Right lobe of liver (tissue), 6 donors: ENCODE measurements at places on chromosomes 6 and 20. TPM values are rescaled to one million over a fixed set of nuclear protein-coding genes. Genes with fewer than 3 reads are reported as not detected.

DNA sequence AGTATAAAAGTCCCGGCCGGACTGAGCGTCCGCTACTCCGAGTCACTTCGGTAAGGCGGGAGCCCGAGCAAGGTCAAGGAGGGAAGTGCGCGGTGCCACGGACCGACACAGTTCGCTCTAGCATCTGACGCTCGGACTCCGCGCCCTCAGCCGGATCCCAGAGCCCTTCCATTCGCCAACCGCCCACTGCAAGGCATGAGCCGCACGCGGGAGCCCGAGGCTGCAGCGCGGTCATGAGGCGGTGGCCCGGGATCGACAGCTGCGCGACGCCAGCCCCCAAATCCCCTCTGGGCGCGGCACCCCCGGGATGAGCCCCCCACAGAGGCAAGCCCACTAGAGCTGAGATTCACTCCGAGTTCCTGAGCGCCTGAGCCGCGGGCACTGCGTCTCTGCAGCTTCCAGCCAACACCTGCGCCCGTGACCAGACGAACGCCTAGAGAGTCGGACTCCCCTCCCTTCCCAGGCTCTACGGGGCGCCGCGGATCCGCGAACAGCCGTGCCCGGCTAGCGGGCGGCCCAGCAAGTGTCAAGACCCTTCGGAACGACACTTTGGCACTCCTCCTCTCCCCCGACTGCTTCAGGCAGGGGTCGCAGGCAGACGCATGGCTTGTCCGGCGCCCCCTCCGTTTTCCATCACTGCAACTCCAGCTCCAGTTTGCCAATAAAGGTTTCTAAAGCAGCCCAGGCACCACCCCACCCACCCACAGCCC is 725 bp upstream of the ISM1 start:
- H3K4me3 ChIP-seq, result peak overlapping the region; percentile 48
- peak; percentile 82 for DNase-seq
- H3K27me3 ChIP-seq, result no peaks in the 10 kb centered on the region
- H3K4me1 ChIP-seq, result no peaks in the 10 kb centered on the region
- H3K36me3 ChIP-seq, result no peaks in the 10 kb centered on the region
- peak overlapping the region; percentile 44 for H3K27ac ChIP-seq

- H3K27ac ChIP-seq, result no peak overlapping the region
- peaks cover 32% of the 10 kb centered on the region for H3K36me3 ChIP-seq
- DNase-seq, result peak; percentile 75
Measured at GRCh38 chr20:31560094-31560745, 44.9 kb upstream of the ID1 start.

DNA sequence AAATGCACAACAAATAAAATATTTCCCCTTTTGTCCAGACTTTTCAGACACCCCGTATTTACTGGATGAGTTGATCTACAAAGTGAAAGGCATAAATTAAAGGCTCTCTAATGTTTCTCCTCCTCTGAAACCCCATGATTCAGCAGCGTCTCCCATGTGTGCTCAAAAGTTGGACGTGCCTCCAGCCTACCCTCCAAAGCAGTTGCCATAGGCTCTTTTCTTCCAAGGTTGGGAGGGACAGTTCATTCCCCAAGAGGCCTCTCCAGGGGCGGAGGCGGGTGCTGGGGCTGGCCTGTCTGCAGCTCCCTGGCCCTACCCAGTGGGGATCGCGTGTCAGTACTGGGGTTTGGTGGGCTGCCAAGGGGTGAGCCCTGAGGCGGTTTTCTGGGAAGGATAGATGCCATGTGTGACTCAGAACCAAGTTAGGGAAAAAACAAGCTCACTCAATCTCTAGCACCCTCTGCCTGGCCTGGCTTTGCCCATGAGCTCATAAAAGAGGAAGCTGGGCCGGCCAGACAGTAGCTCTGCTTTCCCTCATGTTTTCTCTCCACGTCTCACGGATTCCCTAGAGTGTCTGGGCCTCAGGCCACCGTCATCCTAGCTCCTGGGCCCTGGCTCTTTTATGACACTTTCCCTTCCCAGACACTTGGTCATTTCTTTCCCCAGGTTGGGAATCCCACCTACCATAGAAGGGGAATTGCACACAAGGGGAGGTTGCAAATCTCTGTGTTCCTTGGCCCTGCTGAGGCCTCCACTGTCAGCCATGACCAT is 8.0 kb upstream of the IER3 start:
- H3K4me3 ChIP-seq, result no peak overlapping the region
- H3K4me1 ChIP-seq, result peaks cover 2% of the 10 kb centered on the region
- H3K27ac ChIP-seq, result peak overlapping the region; percentile 15
- peak; percentile 59 for DNase-seq
- no peaks in the 10 kb centered on the region for H3K36me3 ChIP-seq

DNA sequence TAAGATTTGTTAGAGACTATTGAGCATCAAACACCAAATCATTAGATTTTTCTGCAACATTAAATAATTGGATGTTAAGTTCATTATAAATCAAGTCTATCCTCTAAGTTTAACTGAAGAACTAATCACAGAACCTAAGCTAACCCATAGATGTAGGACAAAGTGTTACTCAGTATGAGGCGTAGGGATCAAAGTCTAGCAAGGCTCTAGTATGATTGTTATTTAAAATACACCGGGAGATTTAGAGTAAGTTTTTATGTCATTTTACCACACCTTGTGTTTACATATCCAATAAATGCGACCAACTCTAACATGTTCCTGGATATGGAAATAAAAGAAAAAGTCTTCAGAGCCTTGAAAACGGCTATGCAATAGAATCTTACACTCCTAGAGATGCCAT is 2.6 kb downstream of the ADGB start:
- H3K36me3 ChIP-seq, result no peaks in the 10 kb centered on the region
- H3K27ac ChIP-seq, result no peak overlapping the region
- no peaks in the 10 kb centered on the region for H3K27me3 ChIP-seq
- no peak for DNase-seq

DNA sequence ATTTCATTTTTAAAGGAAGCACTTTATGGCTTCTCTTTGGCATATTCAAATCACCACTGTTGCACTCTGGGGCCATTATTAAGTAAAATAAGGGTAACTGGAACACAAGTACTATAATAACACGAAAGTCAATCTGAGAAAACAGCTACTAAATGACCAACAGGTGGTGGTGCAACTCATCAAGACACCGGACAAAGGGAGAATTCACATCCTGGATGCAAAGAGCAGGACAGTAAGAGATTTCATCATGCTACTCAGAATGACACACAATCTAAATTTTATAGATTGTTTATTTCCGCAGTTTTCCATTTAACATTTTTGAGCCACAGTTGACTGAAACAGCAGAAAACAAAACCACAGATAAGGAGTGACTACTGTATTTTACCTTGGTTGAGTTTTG is 27.6 kb upstream of the LY86 start:
- H3K36me3 ChIP-seq, result no peaks in the 10 kb centered on the region
- H3K27ac ChIP-seq, result no peak overlapping the region
- no peaks in the 10 kb centered on the region for H3K4me1 ChIP-seq
- no peak overlapping the region for H3K4me3 ChIP-seq
- no peaks in the 10 kb centered on the region for H3K27me3 ChIP-seq

Gene ARMC2
- 0.99 TPM for total RNA-seq

- H3K27ac ChIP-seq, result no peak overlapping the region
- H3K36me3 ChIP-seq, result no peaks in the 10 kb centered on the region
- no peaks in the 10 kb centered on the region for H3K27me3 ChIP-seq
Measured at GRCh38 chr6:161199850-161200249, 74.0 kb downstream of the AGPAT4 start.

- DNase-seq, result no peak
- H3K27me3 ChIP-seq, result no peaks in the 10 kb centered on the region
- no peak overlapping the region for H3K27ac ChIP-seq
- H3K36me3 ChIP-seq, result no peaks in the 10 kb centered on the region
- H3K4me3 ChIP-seq, result no peak overlapping the region
- peaks cover 8% of the 10 kb centered on the region for H3K4me1 ChIP-seq
Measured at GRCh38 chr6:107658920-107659865, 164.9 kb downstream of the SCML4 start.

Gene ADNP
- total RNA-seq, result 23.9 TPM

DNA sequence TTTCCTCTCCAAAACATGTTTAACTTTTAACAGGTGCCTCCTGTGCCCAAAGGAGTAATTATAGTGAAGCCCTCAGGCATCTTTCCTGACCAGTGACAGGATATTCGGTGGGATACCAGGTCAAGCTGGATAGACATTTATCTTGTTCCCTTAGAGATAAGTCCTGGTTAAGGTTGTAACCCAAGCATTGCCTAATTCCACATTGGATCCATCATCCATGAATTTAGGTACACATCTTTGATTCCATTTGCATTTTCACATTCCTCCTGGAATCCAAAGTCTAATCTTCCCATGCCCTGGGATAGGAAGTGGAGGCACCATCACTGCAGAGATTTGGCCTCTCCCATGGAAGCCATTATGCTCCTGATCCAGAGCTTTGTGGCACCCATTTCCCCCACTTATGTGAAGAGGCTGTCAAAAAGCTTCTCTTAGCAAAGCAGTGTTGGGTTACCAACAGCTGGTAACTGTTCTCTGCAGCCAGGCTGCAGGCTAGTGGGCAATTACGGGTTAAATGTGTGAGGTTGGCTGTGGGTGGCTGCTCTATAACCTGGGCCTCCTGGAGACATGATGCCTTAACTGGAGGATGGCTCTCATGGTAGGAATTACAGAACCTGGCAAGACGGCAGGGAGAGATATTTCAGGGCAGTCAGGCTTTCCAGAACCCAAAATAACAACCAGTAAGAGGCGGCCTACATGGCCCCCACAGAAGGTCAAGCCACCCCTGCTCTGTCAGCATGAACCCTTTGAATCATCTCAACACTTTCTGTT is 96.9 kb upstream of the VGLL2 start:
- no peaks in the 10 kb centered on the region for H3K27me3 ChIP-seq
- DNase-seq, result no peak
- H3K36me3 ChIP-seq, result no peaks in the 10 kb centered on the region

Gene FAM217A
- total RNA-seq, result not detected

Gene RNF146
- total RNA-seq, result 17.7 TPM

GRCh38 chr20:2693286-2694007 is 867 bp downstream of the EBF4 start:
- H3K27ac ChIP-seq, result no peak overlapping the region
- no peaks in the 10 kb centered on the region for H3K4me1 ChIP-seq
- H3K36me3 ChIP-seq, result no peaks in the 10 kb centered on the region

Gene RPS21
- total RNA-seq, result 420 TPM

Gene TRDN
- 0.06 TPM for total RNA-seq

DNA sequence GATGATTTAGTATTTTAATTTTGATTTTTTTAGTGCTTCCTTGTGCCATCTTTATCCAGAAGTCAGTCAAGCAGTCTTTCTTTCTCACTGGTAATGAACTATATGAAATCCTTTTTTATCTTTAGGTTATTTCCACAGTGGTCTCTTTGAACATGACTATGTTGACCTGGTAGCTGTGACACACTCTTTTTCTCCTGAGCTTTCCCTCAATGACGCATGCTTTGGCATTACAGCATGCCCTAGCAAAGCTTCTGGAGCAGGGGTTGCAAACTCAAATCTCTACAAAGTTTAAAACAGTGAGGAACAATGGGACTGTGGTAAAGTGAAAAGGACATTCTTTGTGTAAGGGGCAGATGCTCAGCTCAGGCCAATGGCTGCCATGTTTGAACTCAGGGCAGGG is 4.5 kb upstream of the PLAGL1 start:
- H3K4me1 ChIP-seq, result no peaks in the 10 kb centered on the region
- no peaks in the 10 kb centered on the region for H3K27me3 ChIP-seq
- no peak overlapping the region for H3K4me3 ChIP-seq
- H3K36me3 ChIP-seq, result no peaks in the 10 kb centered on the region
- H3K27ac ChIP-seq, result no peak overlapping the region

GRCh38 chr6:107618672-107619071 is 128.8 kb downstream of the SOBP start:
- H3K4me3 ChIP-seq, result no peak overlapping the region
- no peaks in the 10 kb centered on the region for H3K27me3 ChIP-seq
- no peaks in the 10 kb centered on the region for H3K36me3 ChIP-seq
- DNase-seq, result no peak
- no peaks in the 10 kb centered on the region for H3K4me1 ChIP-seq

Gene CDSN
- total RNA-seq, result not detected

- H3K27me3 ChIP-seq, result no peaks in the 10 kb centered on the region
- no peak overlapping the region for H3K27ac ChIP-seq
- peaks cover 7% of the 10 kb centered on the region for H3K4me1 ChIP-seq
- H3K36me3 ChIP-seq, result no peaks in the 10 kb centered on the region
- H3K4me3 ChIP-seq, result no peak overlapping the region
- DNase-seq, result no peak
Measured at GRCh38 chr6:3630258-3630835, 121.2 kb downstream of the PXDC1 start.

- peaks cover 8% of the 10 kb centered on the region for H3K4me1 ChIP-seq
- no peak for DNase-seq
- H3K4me3 ChIP-seq, result no peak overlapping the region
- no peaks in the 10 kb centered on the region for H3K27me3 ChIP-seq
Measured at GRCh38 chr6:18327626-18328025, 59.5 kb upstream of the RNF144B start.

GRCh38 chr20:60104993-60105803 is 147.0 kb downstream of the CDH26 start:
- no peaks in the 10 kb centered on the region for H3K4me1 ChIP-seq

DNA sequence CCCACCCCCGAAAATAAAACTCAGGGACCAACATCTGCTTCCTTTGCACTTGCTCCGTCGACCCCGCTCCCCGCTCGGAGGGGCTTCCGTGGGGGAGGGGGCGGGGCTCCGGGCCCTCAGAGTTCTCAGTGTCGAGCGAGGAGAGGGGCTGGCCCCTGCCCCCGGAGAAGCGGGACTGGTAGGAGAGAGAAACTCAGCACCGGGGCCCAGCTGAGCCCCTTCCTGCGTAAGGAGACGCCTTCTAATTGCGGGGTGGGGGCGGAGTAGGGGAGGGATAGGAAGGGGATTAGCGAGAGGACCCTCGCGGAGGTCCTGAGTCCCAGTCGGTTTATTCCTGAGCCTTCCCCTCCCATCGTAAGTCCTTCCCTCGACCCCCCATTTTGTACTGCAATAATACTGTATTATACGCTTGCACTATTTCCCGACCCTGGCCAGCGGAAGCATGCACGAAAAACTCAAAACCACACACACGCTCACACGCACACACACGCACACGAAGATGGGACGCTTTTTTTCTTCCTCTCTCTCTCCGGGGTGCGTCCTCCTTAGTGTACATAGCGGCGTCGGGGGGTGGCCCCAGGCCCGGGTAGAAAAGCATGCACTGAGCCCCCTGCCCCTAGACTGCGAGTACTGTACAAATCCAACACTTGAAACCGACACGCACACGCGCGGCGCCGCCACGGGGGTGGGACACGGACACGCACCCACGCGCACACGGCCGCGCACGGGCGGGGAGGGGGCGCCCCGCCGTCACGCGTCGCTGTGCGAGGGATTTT is 22.1 kb upstream of the SLC22A7 start:
- H3K27ac ChIP-seq, result peak overlapping the region; percentile 78
- no peak for DNase-seq
- peak overlapping the region; percentile 69 for H3K4me3 ChIP-seq
- H3K4me1 ChIP-seq, result peaks cover 57% of the 10 kb centered on the region
- H3K27me3 ChIP-seq, result no peaks in the 10 kb centered on the region

GRCh38 chr6:145213614-145214013 is 521.7 kb downstream of the EPM2A start:
- peaks cover 6% of the 10 kb centered on the region for H3K4me1 ChIP-seq
- no peak for DNase-seq
- H3K4me3 ChIP-seq, result no peak overlapping the region
- no peaks in the 10 kb centered on the region for H3K27me3 ChIP-seq

Gene FBXL4
- total RNA-seq, result 13.2 TPM

Gene KIFC1
- total RNA-seq, result 1.3 TPM

- no peak overlapping the region for H3K27ac ChIP-seq
- no peak overlapping the region for H3K4me3 ChIP-seq
- no peaks in the 10 kb centered on the region for H3K4me1 ChIP-seq
Measured at GRCh38 chr6:157941101-157941863, 40.4 kb upstream of the SYNJ2 start.
